CD8-positive, alpha-beta memory T cell (primary cell): ENCODE measurements at places on chromosomes 3 and 15.

DNA sequence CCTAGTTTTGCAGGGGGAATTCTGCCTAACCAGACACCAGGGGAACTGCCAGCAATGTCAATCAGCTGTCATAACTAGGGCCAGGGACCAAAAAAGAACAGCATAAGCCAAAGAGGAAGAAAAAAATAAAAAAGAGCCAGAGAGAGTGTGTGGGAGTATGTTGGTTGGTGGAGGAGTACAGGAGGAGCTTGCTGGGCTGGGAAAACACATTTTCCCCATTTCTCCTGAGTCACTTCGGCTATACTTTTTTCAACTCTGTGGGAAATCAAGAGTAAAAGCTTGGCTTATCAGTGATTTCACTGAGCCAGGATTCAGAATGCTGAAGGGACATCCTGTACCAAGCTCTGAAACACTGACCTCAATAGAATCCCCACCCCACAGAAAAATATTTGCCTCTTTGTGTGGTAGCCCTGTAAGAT, 144.7 kb upstream of the DPH6 start:
- no peak for DNase-seq

DNA sequence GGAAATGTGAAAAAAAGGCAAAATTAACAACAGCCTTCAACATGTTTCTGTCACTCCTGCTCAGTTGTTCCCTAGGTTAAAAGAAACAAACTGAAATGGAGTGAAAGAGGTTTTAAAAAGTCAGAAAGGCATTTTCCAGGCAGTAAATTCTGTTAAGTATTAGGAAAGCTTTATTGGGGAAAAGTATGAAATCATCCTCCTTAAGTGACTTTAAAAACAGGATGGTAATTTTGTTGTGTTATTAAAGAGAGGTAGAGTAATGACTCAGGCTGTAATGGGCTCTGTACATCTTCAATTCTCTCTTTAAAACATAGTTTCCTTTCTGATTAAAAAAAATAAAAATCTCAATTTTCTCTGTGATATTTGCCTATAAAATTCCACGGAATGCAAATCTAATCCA, 81.1 kb downstream of the OTOL1 start:
- DNase-seq, result no peak

DNA sequence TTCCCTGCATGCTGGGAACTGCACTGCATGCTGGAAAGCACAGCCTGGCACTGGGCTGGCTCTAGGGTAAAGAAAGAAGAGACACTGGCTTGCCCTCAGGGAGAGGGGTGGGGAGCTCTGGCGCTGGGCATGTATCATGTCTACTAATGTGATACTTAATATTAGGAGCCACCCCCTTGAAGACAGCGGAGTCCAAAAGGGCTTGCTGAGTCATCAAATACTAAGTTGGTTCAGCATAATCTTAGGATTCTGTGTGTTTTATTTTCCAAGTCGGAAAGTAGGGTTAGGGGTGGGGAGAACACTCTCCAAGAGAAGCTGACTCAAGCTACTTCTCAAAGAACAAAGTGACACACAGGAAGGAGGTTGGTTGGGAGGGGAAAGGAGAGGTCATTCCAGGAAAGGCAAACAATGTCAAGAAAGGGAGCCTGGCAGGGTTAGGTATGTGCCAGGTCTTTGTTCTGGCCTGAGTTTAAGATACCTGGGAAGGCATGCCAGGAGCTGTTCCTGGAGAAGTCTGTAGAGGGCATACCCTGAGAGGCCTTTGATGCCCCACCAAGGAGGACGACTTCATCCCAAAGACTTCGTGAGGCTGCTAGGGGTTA, 237.8 kb upstream of the NR2E3 start:
- DNase-seq, result no peak

GRCh38 chr3:81416812-81417211, 344.6 kb downstream of the GBE1 start:
- no peak for DNase-seq

GRCh38 chr15:36571301-36571700, 8.1 kb upstream of the CDIN1 start:
- no peak for DNase-seq
